Hematopoietic multipotent progenitor cell treated with erythropoietin and hydrocortisone succinate and interleukin-3 and kit ligand, for 17 days (in vitro differentiated cells): ENCODE measurements at places on chromosomes 7 and 10.

GRCh38 chr10:45001381-45002148 is 842 bp downstream of the ZNF22 start:
- DNase-seq: no peak

- no peak for DNase-seq
Measured at GRCh38 chr10:18303851-18304801, 163.9 kb downstream of the CACNB2 start.

GRCh38 chr10:118698421-118698820 is 56.3 kb downstream of the CACUL1 start:
- DNase-seq: no peak

GRCh38 chr7:36708767-36709166 is 15.5 kb downstream of the AOAH start:
- no peak for DNase-seq

DNA sequence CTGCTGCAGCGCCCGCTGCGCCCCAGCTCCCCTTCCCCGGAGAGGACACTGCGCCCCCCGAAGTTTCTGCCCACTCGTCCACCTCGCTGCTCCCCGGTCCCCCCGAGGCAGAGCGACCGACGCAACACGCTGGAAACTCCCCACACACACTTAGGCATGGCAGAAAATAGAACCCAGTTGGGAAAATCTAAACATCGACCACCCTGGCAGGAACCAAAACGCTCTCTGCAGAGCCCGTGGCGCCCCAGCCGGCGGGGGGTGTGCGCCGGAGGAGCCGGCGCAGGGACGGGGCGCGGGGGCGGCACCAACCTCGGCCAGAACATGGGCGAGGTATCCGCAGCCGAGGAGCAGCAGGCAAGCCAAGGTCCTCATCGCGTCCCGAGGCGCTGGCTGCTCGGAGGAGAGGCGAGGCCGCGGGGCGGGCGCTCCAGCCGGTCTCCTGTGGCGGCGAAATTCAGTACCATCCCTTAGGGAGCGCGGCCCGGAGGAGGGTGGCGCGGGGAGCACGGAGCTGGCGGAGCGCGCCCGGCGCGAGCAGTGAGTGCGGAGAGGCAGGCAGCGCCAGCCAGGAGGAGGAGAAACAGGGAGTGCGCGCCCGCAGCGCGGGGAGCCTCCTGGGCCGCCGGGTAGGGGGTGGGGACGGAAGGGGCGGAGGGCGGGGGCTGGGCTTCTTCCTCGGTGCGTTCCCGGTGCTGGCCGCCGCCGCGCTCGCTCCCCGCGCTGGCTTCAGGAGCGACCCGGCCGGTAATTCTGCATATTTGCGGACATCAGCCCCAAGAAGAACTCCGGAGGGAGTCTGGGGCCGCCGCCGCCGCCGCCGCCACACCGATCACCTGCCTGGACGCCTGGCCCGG is 789 bp downstream of the PDGFA start:
- DNase-seq: no peak

GRCh38 chr10:130492266-130492934 is 356.2 kb downstream of the GLRX3 start:
- no peak for DNase-seq

- DNase-seq: no peak
Measured at GRCh38 chr10:79937701-79938151, 11.2 kb downstream of the SFTPD start.

- DNase-seq: no peak
Measured at GRCh38 chr10:10403762-10404161, 613.9 kb upstream of the CELF2 start.
